ENCODE measurements at places on chromosomes 3 and 15.

GRCh38 chr15:89495638-89496145 lies 691 bp downstream of the RHCG start:
- peak; percentile 24 for DNase-seq

- no peak for DNase-seq
These were observed 215.9 kb upstream of the CTDSPL start for GRCh38 chr3:37645517-37646380.

GRCh38 chr3:23889386-23889785 lies 27.4 kb downstream of the NKIRAS1 start:
- DNase-seq: no peak

DNA sequence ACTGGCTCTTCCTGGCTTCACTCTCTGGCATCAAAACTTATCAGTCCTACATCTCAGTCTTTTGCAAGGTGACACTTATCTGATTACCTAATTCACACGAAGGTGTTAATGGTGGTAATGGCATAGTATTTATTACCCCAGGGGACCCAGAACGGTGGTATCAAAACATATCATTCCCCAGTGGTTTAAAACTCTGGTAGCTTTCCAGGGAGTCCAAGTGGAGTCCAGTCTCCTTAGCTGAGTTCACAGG lies 41.3 kb downstream of the SMAD3 start:
- no peak for DNase-seq

DNA sequence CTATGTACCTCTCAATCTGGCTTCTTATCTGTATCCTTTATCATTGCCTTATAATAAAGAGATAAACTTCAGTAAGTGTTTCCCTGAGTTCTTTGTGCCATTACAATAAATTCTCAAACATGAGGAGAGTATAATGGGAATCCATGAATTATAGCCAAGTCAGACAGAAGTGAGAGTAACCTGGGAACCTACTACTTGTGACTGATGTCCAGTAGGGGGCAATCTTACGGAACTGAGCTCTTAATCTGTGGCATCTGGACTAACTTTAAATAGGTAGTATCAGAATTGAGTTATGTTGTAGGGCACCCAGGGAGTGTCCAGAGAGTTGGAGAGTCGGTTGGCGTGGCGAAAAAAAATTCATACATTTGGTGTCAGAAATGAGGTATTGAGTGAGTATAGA lies 542.6 kb downstream of the ZBBX start:
- DNase-seq: no peak

GRCh38 chr15:38530113-38530512 lies 34.5 kb downstream of the RASGRP1 start:
- no peak for DNase-seq

- DNase-seq: no peak
These were observed 40.8 kb upstream of the CD47 start for GRCh38 chr3:108131475-108132134.

DNA sequence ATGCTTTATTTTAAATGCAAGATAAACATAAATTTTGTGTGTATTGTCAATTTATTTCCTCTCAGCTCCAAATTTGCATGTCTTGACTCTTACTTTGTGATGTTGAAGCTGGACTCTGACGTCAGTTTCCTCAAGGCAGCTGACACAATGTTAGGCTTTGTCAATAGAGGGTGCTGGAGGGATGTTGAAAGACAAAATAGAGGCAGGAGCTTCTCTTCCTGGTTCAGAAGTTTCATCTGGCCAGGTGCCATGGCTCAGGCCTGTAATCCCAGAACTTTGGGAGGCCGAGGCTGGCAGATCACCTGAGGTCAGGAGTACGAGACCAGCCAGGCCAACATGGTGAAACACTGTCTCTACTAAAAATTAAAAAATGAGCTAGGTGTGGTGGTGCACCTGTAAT lies 408.6 kb downstream of the GBE1 start:
- DNase-seq: peak; percentile 53

GRCh38 chr15:59976480-59977271 lies 27.4 kb upstream of the FOXB1 start:
- DNase-seq: no peak

DNA sequence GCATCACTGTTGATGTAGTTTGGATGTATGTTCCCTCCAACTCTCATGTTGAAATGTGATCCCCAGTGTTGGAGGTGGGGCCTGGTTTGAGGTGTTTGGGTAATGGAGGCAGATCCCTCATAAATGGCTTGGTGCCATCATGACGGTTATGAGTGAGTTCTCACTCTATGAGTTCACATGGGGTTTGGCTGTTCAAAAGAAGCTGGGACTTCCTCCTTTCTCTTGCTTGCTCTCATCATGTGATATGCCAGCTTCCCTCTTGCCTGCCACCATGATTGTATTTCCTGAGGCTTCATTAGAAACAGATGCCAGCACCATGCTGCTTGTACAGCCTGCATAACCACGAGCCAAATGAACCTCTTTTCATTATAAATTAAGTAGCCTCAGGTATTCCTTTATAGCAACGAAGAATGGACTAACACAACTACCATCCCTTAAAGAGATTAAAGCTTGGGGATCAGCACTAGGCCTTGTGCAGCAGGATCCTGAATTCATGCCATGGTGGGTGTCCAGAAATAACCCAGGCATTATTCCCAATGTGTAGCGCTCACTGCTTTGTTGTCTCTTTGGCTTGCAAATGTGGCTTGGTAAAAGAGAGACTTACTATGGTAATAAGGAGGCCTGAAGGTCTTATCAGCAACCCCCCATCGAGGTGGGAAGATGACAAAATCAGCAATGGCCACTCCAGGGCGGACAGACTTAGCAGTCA lies 41.9 kb downstream of the NDUFB4 start:
- DNase-seq: no peak
